ENCODE measurements at places on chromosomes 5 and 9.

- DNase-seq: no peak
Observed at GRCh38 chr5:157184117-157184670, 3.6 kb downstream of the ITK start.

DNA sequence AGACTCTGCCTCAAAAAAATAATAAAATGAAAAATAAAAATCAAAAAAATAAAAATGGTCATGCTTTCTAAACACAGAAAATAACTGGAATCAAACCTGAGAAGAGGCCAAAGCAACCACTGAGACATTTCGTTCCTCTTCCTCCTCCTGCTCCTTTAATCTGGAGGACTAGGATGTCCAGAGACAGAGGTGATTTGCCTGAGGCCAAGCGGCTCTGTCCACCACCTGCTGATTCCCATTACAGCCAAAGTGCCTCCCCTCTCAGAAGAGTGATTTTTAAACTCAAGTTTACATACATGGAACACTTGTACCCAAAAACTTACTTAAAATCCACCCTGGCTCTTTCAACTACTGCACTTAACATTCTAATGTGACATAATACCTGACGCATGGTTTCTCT lies 65.6 kb downstream of the TLE1 start:
- DNase-seq: no peak

DNA sequence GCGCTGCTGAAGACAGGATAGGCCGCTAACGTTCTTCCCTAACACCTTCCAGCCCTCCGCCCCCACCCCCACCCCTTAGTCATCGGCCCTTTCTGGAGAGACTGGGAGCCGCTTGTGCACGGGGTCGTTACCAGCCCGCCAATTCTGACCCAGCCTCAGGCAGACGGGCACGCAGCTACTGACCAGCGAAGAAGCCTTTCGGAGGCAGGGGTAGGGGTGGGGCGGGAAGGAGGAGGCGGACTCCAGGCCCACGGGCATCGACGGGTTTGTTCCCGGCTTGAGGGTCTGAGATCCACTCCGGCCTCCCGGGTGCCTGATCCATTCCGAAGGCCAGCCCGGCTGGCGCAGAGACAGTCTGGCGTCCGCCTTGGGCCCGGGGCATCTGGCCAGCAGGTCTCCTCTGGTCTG lies 729 bp upstream of the HAND1 start:
- no peak for DNase-seq

DNA sequence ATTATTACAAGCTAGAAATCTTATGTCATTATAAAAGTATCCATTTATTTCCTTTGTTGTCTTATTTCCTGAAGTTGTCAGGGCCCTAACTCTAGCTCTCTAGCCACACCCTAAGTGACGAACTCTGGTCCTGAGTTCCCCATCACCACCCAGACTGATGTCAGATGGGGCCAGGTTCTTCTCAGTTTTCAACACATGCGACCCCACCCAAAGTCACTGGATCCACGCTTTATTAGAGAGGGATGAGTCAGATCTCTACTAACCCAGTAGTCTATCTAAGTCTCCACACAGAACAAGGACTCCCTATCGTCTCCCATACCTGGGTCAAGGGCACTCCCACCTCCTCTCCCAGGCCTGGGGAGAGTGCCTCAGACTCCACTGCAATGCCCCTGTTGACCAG lies 6.8 kb upstream of the FEM1C start:
- DNase-seq: no peak

- no peak for DNase-seq
Observed at GRCh38 chr5:23303836-23304235, 203.6 kb upstream of the PRDM9 start.

DNA sequence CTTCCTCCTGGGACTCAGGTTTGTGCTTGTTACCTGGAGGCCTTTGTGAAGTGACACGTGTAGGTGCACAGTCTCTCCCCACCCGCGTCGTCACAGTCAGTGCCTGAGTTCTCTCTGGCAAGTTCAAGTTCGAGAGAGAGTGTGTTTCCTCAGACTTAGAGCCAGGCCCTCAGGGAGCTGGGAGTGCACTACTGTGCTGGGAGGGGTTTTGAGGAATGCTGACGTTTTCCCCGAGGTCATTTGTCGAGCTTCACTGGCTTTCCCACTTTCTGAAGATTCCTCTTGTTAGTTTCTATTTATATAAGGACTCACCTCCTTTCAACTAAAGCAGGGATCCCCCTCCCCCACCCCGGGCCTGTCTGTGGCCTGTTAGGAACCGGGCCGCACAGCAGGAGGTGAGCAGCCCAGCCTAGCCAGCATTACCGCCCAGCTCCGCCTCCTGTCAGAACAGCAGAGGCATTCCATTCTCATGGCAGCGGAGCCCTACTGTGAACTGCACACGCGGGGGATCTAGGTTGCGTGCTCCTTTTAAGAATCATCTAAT lies 209.2 kb downstream of the DIRAS2 start:
- DNase-seq: no peak

DNA sequence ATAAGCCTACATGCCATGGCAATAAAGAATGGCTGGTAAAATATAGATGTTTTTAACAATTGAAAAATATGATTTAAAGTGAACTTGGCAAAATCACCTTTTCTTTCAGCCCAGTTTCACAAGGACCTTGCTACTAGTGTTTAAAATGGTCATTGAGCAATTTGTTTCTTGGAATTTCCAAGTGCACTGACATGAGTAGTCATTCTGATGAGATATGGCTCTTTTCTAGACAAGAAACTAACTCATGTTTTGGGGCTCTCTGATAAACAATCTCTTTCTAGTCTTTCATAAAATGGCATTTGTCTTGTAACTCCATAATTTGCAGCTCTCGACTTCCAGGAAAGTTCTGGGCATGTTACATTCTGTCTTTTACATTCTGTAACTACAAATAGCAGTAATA lies 176.8 kb downstream of the NR2F1-AS1 start:
- DNase-seq: no peak
